Stimulated activated naive B cell treated with anti-CD40 and anti-IgM and Interleukin-4, amounts not matched to agents 10 μg/mL and 1 μg/mL and 100 μg/mL, for 72 hours (primary cell): ENCODE measurements at places on chromosomes 3 and 15.
A peak's percentile ranks its signal among the peaks of the same experiment; 100 is the strongest.

DNA sequence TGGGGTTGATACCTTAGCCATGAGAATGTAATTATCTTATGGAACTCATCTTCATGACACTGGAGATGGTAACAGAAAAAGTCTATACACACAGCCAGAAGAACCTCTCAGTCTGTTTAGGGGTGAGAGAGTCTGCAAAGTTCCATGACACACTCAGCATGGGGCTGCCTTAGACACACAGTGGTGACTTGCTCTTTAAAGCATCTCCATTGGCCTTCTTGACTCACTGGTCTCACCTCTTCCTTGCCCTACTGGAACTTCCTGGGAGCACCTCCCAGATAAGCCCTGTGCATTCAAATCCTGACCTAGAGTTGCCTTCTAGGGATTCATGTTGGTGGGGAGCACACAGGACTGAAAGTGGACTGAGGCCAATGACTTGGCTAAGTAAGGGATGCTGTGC lies 9.3 kb downstream of the MAGI1 start:
- no peak for DNase-seq

GRCh38 chr15:99704444-99704838 lies 28.8 kb downstream of the LYSMD4 start:
- peak; percentile 31 for DNase-seq

- no peak for DNase-seq
Observed at GRCh38 chr3:4139462-4140140, 163.6 kb upstream of the SETMAR start.

- DNase-seq = no peak
Observed at GRCh38 chr15:98554272-98555172, 93.8 kb upstream of the IGF1R start.

GRCh38 chr3:45145681-45146614 lies at the start of gene CDCP1:
Gene CDCP1 (minus strand): TSS chr3:45146378. CDS start chr3:45146287, 91 bp downstream.
- DNase-seq = no peak

GRCh38 chr3:144643771-144644198 lies 672.2 kb downstream of the DIPK2A start:
- no peak for DNase-seq

GRCh38 chr15:100198442-100198841 lies 143.3 kb downstream of the ADAMTS17 start:
- DNase-seq = no peak

- no peak for DNase-seq
Observed at GRCh38 chr3:48989126-48989795, 780 bp upstream of the P4HTM start.

- peak; percentile 35 for DNase-seq
Observed at GRCh38 chr15:82810061-82810889, 847 bp downstream of the WHAMM start.

DNA sequence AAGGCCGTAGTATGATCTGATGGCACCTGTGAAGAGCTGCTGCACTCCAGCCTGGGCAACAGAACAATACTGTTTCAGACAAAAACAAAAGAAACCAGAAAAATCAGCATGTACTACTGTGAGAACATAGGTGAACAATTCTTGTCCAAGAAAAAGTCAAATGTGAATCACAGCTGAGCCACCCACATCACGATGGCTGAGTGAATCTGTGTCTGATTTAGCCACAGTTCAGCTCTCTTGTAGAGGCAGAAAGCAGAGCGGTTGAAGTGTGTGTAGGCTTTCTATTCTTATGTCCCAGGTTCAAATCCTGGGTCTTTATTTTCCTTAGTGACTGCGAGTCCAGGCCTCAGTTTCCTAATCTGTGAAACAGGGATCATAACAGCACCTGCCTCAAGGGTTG lies 4.4 kb upstream of the FURIN start:
- DNase-seq = no peak

- DNase-seq = no peak
Observed at GRCh38 chr3:183188895-183189462, 26.4 kb upstream of the LAMP3 start.

- no peak for DNase-seq
Observed at GRCh38 chr3:144403040-144403457, 431.4 kb downstream of the DIPK2A start.

DNA sequence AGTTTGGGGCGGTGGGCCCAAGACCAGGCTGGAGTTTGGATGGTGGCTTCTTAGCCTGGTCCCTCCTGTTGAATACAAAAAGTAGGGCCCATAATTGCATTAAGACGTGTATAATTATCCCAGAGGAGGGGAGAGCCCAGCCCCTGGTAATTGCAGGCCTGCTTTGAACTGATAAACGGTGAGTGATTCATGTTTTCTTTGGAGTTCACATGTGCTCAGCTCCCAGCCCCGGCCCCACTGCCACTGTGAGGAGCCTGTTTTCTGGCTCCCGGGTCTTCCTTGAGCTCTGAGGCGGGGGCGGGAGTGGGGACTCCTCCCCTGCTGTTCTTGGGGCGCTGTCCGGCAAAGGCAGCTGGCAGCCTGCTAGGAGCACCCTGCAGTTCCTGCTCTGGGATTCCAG lies 3.1 kb downstream of the PLXNA1 start:
- no peak for DNase-seq

DNA sequence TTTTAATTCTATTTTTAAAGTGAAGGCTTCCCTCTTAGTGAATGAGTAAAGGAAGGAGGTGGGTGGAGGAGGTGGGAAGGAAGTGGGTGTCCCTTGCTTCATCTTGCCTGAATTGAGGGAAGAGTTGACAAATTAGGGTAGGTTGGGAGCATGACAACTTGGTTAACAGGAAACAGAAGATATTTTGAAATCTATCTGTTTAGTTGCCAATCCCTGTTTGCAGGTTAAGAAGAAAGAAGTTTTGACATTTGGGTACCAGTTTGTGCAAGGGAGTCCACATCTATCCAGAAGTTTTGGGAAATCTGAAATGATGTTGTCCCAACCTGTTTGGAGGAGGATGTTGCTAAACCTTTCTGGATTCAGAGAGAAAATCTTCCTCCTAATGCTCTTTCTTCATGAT lies 204.1 kb upstream of the SUCLG2 start:
- no peak for DNase-seq

- no peak for DNase-seq
Observed at GRCh38 chr3:94301366-94301765, 238.5 kb downstream of the NSUN3 start.

- DNase-seq = no peak
Observed at GRCh38 chr3:189771842-189772450, 140.8 kb downstream of the TP63 start.

- DNase-seq = no peak
Observed at GRCh38 chr3:16490062-16490619, 23.4 kb downstream of the RFTN1 start.

GRCh38 chr3:38739396-38739689 lies 76.7 kb downstream of the SCN10A start:
- DNase-seq = no peak

DNA sequence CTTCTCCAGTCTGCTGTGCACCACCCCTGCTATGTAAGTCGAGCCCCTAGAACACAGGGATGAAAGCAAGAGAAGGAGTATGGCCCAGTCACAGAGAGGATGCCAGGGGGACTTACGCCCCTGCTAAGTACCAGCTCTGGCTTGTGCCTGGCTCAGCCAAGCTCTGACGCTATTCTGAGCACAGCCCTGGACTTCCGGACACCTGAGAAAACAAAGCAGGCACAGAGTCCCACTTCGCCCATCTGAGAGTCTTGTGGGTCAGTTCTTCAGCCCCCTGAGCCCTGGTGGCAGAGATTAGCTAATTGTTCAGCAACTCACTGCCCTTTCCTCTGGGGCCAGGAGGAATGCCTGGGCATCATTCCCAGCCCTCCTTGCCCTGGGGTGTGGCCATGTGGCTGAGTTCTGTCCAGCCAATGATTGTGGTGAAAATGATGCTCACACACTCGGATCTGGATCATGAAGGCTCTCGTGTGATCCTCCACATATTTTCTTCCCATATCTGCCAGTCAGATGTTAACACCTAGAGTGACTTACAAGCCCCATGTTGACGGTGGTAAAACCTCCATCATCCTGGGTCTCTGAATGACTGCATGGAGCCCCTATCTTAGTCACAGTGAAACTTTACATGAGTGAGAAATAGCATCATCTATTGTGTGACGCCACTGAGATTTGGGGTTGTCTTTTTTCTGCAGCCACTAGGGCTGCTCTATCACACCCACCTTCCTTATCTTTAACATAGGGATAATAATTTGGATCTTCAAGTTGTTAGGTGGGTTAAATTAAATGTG lies 105.7 kb downstream of the TPRA1 start:
- DNase-seq = no peak

GRCh38 chr3:182490596-182491491 lies 302.5 kb upstream of the ATP11B start:
- DNase-seq = no peak

GRCh38 chr15:93283854-93284253 lies 194.8 kb upstream of the RGMA start:
- DNase-seq = no peak

GRCh38 chr3:65953301-65953812 lies 85.4 kb downstream of the MAGI1 start:
- DNase-seq = no peak

- DNase-seq = no peak
Observed at GRCh38 chr3:185677146-185677829, 91.2 kb downstream of the SENP2 start.

GRCh38 chr15:64535460-64536243 lies 75.3 kb downstream of the ZNF609 start:
- no peak for DNase-seq

GRCh38 chr15:78360367-78360801 lies 20.2 kb downstream of the CRABP1 start:
- DNase-seq = no peak

DNA sequence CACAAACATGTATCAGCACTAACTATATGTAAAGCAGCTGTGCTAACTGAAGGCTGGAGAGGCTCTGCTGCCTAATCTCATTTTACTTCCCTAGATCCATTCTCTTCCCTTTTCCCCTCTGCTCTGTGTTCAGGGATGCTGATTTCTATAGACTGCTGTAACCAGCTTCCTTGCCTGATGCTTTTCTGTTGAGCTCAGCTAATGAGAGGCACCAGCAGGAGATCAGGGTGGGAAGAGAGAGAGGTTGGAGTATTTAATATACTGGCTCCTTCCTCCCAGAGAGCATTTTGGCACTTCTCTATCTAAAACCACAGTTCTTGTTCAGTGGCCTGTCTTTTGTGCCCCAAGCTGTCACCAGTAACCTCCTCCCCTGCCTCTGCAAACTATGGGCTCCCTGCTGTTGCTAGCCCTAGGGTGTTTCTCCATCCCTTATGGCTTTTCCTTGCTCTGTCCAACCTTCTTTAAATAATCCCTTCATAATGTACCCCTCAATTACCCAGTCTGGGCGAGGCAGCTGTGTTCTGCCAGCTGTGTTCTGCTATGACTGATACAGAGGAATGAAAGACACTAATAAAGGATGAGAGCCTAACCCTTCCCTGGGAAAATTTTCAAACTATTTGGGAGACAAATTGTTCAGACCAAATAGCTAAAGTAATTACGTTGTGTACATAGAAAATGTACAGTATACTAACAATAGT lies 69.5 kb downstream of the CADPS start:
- DNase-seq = no peak

DNA sequence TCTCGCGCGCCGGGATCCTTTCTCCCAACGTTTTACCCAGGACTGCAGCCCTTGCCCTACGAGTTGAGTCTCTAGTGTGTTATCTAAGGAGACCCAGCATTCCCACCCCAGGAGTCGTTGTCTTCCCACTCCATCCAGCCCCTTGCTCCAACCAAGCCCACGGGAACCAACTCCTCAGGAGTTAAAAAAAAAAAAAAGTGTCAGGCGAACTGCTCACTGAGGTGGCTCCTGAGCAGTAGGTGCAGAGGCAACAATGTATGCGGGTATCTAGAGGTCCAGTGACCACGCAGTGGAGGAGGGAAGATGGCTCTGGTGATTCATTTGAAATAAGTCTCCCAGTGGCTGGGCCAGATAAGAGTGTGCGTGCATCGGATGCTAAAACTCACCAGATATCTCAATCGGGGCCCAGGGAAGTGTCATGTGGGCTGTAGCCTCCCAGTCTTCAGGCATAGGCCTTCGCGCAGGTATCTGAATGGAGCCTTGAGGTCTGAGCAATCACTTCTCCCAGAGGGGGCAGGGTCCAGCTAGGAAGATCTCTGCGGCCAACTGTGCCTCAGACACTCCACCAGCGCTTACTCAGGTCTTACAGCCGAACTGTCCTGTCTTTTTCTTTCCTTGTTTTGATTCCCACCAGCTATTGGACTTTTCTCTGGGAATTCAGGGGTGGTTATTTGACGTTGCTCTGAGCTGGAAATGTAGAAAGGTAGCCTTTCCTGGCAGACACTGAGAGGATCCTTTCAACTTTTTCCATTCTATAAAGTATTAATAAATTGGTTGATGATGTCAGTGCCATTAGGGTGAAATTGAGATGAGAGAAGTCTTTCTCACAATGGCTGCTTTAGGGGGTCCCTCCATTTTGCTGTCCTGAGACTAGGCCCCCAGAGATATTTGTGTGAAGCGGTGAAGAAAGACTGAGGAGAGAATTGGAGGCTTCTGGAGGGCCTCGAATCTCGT lies 21.0 kb downstream of the ZIC4 start:
- DNase-seq = no peak

DNA sequence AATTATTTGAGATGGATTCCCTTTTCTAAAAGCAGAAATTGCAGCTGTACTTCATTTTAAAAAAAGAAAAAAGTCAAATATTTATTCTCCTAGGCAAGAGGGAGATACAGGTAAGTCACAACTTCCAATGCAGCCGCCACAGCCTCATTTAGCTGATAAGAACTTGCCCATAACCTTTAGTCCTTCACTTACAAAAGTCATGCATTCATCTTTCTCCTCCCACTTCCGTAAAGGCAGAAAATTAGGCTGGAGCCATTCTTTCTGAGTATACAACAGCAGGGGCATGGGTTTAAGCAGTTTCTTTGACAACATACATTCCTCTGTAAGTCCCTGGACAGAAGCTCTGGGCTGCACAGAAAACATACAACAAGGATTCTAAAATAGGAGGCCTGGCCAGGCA lies 4.3 kb downstream of the SUCLG2 start:
- no peak for DNase-seq

GRCh38 chr15:36907295-36907694 lies 193.1 kb downstream of the MEIS2 start:
- DNase-seq = no peak

GRCh38 chr15:95758851-95759250 lies 571.6 kb upstream of the NR2F2 start:
- no peak for DNase-seq

GRCh38 chr3:178856804-178857203 lies 214.8 kb downstream of the ZMAT3 start:
- no peak for DNase-seq

- DNase-seq = no peak
Observed at GRCh38 chr15:38073178-38073946, 138.9 kb downstream of the TMCO5A start.

GRCh38 chr3:62611541-62612240 lies 238.3 kb upstream of the FEZF2 start:
- DNase-seq = no peak
